ENCODE measurements at places on chromosomes 1 and 21. TPM values are rescaled to one million over a fixed set of nuclear protein-coding genes. Genes with fewer than 3 reads are reported as not detected.

BMP8B gene
- 2.8 TPM for total RNA-seq

GRCh38 chr1:159239551-159240220 lies 35.0 kb downstream of the ACKR1 start:
- DNase-seq: no peak

GRCh38 chr1:232037774-232038388 lies 411.3 kb downstream of the DISC1 start:
- DNase-seq: no peak

DNA sequence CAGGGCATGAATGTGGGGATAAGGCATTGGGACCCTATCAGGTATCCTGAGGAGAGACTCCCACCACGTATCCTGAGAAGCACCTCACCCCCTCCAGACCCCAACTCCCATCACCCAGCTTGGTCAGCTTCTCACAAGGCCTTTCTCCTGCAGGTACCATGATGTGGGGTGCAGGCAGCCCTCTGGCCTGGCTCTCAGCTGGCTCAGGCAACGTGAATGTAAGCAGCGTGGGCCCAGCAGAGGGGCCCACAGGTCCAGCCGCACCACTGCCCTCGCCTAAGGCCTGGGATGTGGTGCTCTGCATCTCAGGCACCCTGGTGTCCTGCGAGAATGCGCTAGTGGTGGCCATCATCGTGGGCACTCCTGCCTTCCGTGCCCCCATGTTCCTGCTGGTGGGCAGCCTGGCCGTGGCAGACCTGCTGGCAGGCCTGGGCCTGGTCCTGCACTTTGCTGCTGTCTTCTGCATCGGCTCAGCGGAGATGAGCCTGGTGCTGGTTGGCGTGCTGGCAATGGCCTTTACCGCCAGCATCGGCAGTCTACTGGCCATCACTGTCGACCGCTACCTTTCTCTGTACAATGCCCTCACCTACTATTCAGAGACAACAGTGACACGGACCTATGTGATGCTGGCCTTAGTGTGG lies 1.3 kb downstream of the GPR3 start:
- DNase-seq: no peak

TRIM45 gene
- 7.4 TPM for total RNA-seq

DNA sequence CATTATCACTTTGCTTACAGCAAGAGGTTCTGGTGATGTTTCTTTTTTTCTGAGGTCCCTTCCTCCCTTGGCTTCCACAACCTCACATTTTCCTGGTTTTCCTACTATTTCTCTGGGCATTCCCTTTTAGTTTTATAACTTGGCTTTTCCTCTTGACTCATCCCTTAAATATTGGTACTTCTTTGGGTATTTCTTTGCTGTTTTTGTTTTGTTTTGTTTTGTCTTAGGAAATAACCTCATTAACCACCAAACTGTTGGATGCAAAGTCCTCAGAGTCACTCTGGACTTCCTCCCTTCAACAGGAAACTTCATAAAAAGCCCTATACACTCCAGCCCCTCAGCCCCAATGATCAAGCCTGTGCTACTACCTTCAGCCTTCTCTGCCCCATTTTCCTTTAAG lies 211.1 kb downstream of the DUSP10 start:
- no peak for DNase-seq

DNA sequence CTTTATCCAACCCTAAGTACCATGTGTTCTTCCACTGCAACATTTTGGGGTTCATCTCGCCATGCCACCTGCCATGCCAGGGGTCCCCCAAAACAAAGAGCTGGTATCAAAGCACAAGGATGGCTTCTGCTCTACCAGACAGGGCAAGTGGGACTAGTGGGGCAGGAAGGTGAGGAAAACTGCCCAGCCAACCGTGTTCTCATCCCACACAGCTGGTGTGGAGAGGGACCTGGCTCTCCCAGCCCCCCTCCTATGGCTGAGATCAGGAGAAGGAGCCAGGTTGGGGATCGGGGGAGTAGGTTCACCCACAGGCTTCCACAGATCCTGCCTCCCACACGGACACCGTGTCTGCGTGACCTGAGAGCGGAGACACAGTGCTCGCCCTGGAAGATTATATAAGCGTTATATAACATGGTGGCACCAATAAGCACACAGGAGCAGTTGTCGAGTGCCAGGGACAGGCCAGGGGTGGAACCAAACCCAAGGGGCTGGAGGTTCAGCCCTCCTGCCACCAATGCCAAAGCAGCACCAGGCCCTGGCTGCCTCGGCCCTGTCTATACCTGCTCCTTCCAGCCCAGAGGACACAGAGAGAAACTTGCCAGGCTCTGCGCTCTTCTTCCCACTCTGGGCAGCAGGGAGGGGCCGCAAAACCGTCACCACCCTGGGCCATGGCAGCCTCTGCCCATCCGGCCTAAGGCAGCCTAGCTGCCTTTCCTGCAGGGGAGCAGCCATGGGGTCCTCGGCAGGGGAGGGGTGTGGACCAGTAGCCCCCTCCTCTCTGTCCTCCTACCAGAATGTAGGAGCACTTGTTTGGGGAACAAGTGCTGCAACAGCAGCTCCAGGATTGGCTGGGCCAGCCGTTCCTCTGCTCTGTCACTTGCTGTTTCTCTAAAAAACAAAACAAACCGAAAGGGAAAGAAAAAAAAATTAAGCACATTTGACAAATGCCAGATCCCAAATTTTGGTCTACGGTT lies 43.5 kb downstream of the CD34 start:
- no peak for DNase-seq

LRRIQ3 gene
- total RNA-seq: 1.9 TPM

TATDN3 gene
- 21.7 TPM for total RNA-seq

RBP7 gene
- total RNA-seq: 11.1 TPM

Measured in kidney epithelial cell (primary cell).